ENCODE measurements at places on chromosomes 12 and 14.
A peak's percentile ranks its signal among the peaks of the same experiment; 100 is the strongest.

DNA sequence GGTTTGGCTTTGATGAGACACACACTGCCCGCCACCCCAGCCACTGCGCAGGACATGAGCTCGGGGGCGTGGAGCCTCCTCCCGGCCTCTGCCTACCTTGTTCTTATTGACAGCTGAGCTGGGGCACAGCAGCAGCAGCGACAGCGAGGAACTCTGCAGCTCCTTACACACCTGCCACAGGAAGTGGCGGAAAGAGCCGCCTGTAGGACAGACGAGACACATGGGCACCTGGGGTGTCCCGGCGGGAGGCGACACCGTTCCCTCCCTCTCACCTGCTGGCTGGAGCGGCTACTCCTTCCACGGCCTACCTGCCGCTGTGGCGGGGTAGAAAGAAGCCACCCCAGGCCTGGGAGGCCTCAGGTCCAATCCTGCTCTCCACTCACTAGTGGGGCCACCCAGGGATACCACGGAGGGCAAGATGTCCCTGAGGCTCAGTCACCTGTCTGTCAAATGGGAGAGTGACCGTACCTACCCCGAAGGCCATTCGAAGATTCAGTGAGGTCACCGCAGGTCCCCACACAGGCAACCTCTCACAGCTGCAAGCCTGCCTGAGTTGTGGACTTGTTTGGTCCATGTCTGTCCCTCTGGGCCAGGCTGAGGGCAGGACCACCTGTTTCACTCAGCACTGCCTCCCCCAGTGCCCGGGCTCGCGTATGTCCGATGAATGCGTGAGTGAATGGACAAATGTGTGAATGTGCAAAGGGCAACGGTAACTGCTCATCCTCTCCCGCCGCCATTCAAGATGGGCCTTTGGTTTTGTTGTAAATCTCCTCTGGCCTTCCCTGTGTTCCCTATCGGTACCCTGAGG, 42.6 kb downstream of the TRAFD1 start:
- no peak for DNase-seq

DNA sequence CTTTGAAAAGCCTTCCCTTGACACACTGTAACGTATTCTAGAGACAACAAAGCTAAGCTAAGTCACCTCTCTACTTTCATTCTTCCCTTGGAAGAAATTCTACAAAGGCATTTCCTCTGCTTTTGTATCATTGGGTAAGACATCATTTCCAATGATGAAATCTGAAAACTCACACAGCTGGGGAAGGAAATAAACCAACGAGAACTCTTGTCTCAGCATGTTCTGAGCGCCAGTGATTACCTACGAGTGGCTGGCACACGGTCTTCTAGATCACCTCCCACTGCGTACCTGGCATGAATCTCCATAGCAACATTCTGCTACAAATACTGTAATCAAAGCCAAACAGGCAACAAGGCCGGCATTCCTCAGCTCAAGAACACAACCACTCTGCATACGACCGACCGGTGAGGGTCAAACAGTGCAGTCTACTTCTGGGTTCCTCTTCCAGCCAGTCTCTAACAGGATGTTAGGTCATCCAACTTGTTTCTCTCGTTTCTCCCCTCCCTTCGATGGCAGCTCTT, 7.6 kb downstream of the VPS37B start:
- peak; percentile 54 for DNase-seq

DNA sequence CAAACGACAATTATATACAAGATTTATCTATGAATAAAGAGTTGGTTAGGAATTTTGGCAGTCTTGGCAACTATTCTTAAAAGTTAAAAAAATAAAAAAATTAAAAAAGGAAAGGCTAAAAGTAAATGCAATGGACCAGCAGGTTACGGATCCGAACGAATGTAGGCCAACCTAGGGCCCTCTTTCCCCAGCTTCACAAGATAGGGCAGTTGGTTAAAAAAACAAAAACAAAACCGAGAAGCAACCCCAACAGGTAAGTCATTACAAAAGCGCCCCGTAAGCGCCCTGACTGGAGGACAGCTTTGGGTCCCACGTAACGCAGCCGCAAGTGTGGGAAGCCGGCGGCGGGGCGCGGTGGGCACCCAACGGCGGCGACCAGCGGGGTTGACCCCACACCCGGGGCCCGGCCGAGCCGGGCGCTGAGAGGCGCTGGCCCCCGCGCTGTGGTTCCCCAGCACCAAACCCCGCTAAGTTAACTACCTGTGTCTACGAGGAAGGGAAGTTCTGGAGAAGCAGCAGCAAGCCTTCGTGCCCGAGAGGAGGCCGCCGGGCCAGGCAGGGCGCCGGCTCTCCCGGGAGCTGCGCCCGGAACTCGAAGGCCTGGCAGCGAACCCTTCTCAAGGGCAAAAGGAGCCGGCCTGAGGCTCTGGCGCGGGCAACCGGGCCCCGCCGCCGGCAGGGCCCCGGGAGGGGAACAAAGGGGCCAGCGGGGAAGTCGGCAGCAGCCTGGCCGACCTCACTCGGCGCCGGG, 882 bp downstream of the HECTD1 start:
- DNase-seq = peak; percentile 30

DNA sequence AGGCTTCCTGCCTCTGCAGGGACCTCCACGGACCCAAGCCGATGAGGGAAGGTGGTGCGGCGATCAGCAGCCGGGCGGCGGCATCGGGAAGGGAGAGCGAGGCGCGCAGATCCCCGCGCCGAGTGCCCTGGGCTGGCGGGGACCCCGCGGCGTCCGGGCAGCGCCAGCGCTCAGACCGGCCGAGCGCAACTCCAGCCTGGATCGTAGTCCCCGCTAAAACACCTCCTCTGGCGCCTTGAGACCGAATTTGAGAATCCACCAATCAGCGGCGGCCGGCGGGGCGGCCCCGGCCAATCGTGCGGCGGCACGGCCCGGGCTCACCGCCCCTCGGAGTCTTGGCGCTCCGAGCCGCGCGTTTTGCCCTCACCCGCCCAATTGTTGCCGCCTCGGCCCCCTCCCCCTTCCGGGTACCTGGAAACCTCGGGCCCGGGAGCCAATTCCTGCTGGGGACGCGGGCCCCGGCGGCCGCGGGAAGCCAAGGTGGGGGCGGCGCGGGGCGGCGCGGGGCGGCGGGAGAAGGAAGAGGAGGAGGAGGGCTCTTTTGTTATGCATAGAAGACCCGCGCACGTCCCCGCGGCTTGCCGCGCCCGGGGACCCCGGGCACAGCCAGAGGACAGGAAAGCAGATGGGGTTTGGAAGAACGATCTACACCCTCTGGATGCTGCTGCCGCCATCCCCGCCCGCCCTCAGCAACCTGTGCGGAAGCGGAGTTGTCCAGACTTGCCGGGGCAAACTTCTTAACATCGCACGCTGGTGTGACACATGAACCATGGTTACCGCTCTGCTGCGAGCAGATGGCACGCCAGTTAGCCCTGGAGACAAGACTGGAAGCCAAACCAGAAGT, at the start of gene E2F7:
E2F7 (minus strand) TSS at position 209 of the 844 bp plus-strand sequence. CDS start 934 bp downstream, outside the sequence.
- peak; percentile 77 for DNase-seq

DNA sequence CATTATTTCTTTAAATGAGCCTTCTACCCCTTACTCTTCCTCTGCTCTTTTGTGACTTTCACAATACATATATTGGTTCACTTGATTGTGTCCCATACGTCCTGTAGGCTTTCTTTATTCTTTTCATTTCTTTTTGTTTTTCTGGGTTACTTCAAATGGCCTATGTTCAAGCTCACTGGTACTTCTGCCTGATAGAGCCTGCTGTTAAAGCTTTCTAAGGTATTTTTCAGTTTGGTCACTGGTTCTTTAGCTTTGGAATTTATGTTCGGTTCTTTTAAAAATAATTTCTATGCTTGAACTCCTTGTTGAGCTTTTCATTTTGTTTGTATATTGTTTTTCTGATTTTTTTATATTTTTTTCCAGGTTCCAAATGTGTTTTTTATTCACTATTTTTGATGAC, 81.9 kb downstream of the E2F7 start:
- DNase-seq = no peak

DNA sequence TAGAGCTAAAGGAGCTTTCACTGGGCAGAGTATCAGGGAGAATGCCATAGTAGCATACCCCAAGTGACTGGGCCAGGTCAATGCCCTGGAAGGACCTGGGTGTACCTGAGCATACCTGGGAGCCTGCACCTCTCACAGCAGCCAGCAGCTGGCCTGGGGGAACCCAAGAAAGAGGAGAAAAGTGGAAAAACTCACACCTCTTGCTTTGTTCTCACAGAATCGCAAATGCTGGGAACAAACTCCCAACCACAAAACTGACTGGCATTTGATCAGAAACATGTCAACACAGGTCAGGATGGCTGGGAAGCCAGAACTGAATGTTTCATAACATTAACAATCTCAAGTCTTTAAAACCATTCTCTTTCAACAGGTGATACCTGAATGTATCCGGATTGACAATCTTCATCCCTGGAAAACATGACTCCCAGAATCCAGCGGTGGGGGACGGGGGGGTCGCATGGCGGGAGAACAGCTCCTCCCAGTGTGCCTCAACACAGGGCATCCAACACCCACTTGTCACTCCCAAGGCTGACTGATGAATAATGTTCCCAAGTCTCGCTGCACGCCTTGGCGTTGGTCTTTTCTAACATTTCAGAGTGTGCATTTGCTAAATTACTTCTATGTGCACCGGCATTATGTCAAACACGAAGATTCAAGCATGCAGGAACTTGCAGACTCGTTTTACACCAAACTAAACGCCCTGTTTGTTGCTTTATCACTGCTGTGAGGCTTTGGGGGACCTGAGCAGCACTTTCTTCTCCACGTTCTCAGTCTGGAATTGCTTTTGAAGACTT, 7.9 kb downstream of the FOXN3 start:
- DNase-seq = no peak

DNA sequence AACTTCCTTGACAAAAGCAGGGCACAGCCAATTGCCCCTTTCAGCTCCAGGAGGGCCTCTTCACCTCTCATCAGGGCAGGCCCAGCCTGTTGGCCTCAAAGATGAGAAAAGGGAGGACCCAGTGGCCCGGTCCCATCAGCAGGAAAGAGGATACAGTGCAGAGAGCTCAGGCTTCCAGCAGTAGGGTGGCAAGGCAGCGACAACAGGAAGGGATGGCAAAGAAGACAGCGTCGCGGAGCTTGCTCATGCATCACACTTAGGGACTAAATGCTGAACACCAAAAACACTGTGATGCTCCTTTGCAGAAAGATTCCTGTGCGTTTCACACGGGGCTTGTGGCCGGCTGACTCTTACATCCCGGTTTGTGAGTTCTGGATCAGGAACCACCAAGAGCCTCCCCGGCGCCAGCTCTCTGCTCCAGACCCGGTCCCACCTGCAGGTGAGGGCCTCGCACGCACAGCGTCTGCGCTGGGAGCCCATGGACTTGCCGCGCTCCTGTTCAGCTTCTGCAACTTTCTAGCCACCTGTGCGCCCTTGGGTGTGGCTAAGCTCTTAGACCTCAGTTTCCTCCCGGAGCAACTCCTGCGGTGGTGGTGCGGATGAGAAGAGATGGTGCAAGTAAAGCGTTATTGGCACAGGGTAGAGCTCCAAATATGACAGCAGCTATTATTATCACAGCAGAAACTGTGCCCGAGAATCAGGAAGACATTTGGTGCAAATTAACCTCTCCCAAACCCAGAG, 15.3 kb upstream of the BCL7A start:
- DNase-seq = peak; percentile 33

GRCh38 chr14:32494609-32495434, 165.7 kb downstream of the AKAP6 start:
- DNase-seq = no peak

GRCh38 chr14:23013054-23013748, 3.3 kb upstream of the C14orf93 start:
- DNase-seq = no peak

DNA sequence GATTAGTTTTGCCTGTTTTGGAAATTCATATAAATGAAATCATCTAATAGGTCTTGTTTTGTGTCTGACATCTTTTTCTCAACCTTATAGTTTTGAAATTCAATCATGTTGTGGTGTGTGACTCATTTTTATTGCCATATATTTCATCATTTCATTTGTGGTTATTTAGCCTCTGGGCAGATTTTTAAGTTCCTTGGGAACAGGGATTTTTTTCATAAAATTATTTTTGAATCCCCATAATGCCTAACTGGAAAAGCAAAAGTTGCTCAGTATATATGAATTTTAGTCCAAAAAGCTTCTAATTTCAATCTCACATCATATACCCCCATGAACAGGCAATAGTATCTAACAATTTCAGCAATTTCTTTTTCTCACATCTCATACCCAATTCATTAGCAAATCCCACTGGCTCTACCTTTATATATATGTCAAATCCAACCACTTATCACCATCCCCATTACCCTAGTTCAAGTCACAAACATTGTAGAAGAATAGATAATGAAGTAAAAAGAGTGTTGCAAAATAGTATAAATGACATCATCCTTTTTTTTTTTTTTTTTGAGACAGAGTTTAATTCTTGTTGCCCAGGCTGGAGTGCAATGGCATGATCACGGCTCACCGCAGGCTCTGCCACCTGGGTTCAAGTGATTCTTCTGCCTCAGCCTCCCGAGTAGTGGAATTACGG, 2.6 kb upstream of the OR6J1 start:
- no peak for DNase-seq

DNA sequence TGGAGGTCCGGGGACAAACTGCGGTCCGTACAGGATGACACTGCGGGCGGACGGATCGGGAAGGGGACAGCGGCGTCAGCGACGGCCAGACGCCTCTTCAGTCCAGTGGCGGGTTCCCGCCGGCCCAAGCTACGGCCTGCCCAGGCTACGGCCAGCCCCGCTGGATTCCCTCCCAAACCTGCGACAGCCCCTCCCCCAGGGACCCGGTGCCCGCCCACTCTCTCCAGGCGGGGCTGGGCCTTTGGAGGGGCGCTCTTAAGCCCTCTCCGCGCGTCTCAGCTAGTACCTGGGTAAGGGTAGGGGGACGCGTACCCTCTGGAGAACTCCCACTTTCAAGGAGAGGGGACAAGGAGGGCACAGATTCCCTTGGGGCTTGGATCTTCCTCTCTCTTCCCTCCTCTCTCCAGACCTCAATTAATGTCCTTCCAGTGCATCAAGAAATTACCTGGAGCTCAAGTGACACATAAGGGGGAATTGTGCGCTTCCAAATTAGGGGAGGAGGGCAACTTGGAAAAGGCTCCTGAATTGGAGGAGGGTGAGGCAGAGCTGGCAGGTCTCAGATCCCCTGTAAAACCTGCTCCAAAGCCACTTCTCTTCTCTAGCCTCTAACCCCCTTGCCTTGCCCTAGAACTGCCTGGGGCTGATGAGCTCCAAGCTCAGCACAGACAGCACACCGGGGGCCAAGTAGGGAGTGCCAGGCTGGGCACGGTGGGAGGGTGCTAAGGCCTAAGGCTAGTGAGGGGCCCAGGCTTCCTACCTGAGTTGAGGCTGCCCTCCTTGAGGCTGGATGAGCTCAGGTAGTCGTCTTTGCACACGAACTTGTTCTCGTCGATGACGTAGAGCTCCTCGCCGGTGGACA, 3.1 kb downstream of the LHX5 start:
- DNase-seq = no peak

GRCh38 chr12:95413576-95413975, 60.4 kb upstream of the METAP2 start:
- DNase-seq = no peak

All from CD4-positive, alpha-beta T cell treated with Interleukin-6 at 100 ng/mL for 8 hours (primary cell).